ENCODE measurements at places on chromosomes 5 and 9. TPM values are rescaled to one million over a fixed set of nuclear protein-coding genes. Genes with fewer than 3 reads are reported as not detected.
A peak's percentile ranks its signal among the peaks of the same experiment; 100 is the strongest.

DNA sequence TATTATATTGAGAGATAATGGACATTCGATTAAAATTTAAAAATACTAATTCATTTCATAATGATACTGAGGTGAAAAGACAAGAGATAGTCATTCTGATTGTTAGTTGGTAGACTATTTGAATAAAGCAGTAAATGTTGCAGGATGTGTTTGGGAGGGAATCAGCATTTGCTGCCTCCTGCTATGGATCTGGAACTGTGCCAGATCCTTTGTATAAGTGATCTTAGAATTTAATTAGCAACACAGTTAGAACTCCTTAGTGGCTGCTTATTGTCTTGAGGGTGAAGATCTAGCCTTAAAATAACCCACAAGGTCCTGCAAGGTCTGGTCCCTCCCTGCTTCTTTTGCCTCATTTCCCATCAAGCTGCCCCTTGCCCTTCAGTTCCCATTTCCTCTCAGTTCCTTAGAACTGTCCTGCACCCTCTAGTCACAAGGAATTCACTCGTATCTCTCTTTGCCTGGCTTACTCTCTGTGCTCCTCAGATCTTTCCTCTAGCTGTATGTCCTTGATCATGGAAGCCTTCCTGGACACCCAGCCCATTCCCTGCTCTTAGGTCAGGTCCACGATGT is 12.5 kb downstream of the LECT2 start:
- peaks cover 23% of the 10 kb centered on the region for H3K4me1 ChIP-seq
- H3K36me3 ChIP-seq, result no peaks in the 10 kb centered on the region
- H3K27me3 ChIP-seq, result no peaks in the 10 kb centered on the region
- H3K27ac ChIP-seq, result no peak overlapping the region
- no peak overlapping the region for H3K4me3 ChIP-seq

- H3K27ac ChIP-seq, result no peak overlapping the region
- H3K4me1 ChIP-seq, result peaks cover 40% of the 10 kb centered on the region
- H3K27me3 ChIP-seq, result no peaks in the 10 kb centered on the region
- no peak for DNase-seq
- H3K36me3 ChIP-seq, result no peaks in the 10 kb centered on the region
Measured at GRCh38 chr5:154277499-154277898, 87.0 kb downstream of the GALNT10 start.

- DNase-seq, result no peak
- no peak within 1 kb of the TSS for H3K4me3 ChIP-seq
- no peaks in the 10 kb centered on the region for H3K4me1 ChIP-seq
- H3K36me3 ChIP-seq, result no peaks in the 10 kb centered on the region
Measured at GRCh38 chr5:139795074-139796001, at the start of gene PSD2. Gene PSD2 (plus strand): TSS chr5:139795808. CDS start chr5:139809441, 13,633 bp downstream.

DNA sequence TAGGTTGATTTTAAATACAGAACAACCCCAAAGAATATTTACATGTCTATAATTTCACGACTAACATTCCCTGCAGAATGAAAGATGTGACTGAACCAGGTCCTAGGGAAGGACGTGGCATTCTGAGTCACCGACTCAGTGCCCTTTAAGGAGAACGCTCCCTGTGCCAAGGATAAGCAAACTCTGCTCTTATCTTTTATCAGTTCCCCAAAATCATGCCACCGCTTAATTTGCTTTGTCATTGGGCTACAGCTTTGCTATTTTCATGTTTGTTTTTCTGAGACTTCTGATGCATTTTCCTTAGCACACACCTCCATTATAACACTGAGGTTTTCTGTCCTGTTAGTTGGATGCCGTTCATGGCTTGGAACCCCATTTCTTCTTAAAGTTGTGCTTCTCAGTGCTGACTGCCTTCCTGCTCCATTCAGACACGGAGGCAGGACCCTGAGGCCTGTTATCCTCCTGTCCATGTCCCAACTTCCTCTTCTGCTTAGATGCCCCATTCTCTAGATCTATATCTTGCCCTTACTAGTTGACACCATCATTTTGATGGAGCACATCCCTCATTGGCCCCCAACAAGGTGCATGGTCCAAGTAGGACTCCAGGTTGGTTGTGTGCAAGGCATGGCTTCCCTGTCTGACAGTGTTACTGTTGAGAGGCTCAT is 11.2 kb upstream of the SEMA4D start:
- no peaks in the 10 kb centered on the region for H3K36me3 ChIP-seq
- H3K4me3 ChIP-seq, result no peak overlapping the region
- no peak overlapping the region for H3K27ac ChIP-seq
- peaks cover 17% of the 10 kb centered on the region for H3K27me3 ChIP-seq
- no peak for DNase-seq

DNA sequence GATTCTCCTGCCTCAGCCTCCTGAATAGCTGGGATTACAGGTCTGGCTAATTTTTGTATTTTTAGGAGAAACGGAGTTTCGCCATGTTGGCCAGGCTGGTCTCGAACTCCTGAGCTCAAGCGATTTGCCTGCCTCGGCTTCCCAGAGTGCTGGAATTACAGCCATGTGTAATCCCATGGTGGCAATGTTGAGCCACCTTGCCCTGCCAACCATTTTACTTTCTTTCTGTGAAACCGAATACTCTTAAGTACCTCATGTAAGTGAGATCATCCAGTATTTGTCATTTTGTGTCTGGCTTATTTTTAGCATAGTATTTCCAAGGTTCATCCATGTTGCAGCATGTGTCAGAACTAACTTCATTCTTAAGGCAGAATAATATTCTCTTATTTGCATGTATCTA is 8.2 kb downstream of the PRRC2B start:
- H3K27ac ChIP-seq, result peak overlapping the region; percentile 87
- H3K4me3 ChIP-seq, result no peak overlapping the region
- no peak for DNase-seq
- peaks cover 45% of the 10 kb centered on the region for H3K4me1 ChIP-seq

DNA sequence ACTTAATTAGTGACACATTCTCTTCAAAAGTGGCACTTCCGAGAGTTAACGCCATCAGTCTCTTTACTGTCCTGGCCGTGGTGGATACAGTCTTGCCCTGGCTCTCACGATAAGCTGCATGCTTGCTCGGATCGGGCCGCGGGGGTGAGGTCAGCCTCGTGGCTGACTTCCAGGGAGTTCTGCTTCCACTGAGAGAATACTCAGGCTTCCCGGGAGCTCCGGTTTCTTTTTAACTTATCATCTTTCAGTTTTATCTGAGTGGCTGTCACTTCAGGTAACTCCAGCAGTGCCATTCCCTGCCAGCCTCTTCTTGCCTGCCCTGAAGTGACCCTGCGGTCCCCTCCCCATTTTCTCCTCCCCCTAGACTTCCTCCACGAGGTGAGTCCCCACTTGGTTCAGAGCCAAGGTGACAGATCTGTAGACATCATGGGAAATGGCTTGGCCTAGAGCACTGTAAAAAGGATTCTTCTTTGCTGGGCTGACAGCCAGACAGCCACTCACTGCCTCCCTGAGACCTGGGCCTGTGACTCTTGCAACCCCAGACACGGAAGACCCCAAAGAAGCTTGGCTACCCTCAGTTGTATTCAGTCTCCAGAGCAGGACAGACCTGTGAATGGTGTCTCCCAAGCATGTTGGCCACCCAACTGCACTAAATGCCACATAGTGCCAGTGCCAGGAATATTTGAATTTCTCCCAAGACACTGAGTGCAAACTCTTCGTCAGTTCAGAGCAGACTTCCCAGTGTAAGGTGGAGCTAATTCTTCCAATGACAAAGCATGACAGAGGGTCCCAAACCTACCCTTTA is 95.1 kb downstream of the DAPK1 start:
- peaks cover 29% of the 10 kb centered on the region for H3K4me1 ChIP-seq
- no peak overlapping the region for H3K4me3 ChIP-seq
- no peaks in the 10 kb centered on the region for H3K27me3 ChIP-seq
- DNase-seq, result peak; percentile 62
- peak overlapping the region; percentile 10 for H3K27ac ChIP-seq

- no peak for DNase-seq
- no peaks in the 10 kb centered on the region for H3K27me3 ChIP-seq
- H3K4me3 ChIP-seq, result no peak overlapping the region
- no peaks in the 10 kb centered on the region for H3K36me3 ChIP-seq
Measured at GRCh38 chr5:164051745-164052144, 546.3 kb downstream of the MAT2B start.

GRCh38 chr9:73050887-73051550 is 98.2 kb upstream of the ALDH1A1 start:
- H3K27me3 ChIP-seq, result no peaks in the 10 kb centered on the region
- H3K4me1 ChIP-seq, result peaks cover 3% of the 10 kb centered on the region
- H3K27ac ChIP-seq, result no peak overlapping the region
- H3K36me3 ChIP-seq, result no peaks in the 10 kb centered on the region
- H3K4me3 ChIP-seq, result no peak overlapping the region

TNC gene
- 181 TPM for total RNA-seq

GRM6 gene
- not detected for total RNA-seq
